Ovary (tissue), 10 donors: ENCODE measurements at places on chromosomes 7 and 10. TPM values are rescaled to one million over a fixed set of nuclear protein-coding genes. Genes with fewer than 3 reads are reported as not detected.

ATRNL1 gene
- total RNA-seq, result 91.0 TPM

FAM237B gene
- not detected for total RNA-seq

RBM17 gene
- total RNA-seq, result 74.8 TPM

DNA sequence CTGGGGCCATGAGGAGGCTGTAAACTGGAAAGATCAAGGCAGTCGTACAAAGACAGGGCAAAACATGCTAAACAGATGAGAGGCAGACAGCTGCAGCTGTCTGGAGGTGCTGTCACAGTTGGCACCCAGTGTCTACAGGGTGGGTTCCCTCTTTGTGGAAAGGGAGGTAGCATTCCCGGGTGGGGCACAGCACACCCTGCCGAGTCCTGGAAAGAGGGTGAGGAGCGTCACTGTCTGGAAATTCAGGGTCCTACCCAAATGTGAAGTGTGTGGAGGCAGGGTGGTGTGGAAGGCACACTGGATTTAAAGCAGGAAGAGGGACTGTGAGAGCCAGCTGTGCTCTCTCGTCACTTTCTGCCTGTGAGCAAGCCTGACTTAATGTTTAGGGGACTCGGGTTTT, 356.2 kb downstream of the SDK1 start:
- H3K27ac ChIP-seq, result no peak overlapping the region
- H3K27me3 ChIP-seq, result no peaks in the 10 kb centered on the region
- no peaks in the 10 kb centered on the region for H3K4me1 ChIP-seq
- no peaks in the 10 kb centered on the region for H3K36me3 ChIP-seq

DNA sequence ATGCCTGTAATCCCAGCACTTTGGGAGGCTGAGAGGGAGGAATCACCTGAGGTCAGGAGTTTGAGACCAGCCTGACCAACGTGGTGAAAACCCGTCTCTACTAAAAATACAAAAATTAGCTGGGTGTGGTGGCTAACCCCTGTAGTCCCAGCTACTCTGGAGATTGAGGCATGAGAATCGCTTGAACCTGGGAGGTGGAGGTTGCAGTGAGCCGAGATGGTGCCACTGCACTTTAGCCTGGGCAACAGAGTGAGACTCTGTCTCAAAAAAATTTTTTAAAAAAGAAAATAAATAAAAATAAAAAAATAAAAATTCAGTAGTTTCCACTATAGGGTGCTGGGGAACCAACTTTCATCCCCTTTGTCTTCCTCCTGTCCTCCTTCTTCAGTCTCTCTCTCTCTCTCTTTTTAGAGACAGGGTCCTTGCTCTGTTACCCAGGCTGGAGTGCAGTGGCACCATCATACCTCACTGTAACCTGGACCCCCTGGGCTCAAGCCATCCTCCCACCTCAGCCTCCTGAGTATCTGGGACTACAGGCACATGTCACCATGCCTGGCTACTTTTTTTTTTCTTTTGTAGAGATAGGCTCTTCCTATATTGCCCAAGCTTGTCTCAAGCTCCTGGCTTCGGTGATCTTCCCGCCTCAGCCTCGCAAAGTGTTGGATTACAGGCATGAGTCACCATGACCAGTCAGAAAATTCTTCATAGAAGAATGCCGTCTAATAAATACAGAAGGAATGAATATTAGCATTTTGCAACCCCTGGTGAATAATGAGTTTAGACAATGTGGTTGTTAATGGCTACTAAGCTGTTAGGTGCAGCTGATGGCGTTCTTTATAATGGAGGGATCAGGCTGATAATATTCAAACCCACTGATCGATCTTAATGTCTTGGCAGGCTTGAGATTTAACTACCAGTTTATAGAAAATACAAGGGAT, 20.6 kb downstream of the RBM20 start:
- no peaks in the 10 kb centered on the region for H3K4me1 ChIP-seq
- H3K36me3 ChIP-seq, result no peaks in the 10 kb centered on the region
- no peak for DNase-seq
- no peak overlapping the region for H3K4me3 ChIP-seq
- no peak overlapping the region for H3K27ac ChIP-seq

GRCh38 chr10:36188461-36188860, 546.4 kb upstream of the FZD8 start:
- H3K27ac ChIP-seq, result no peak overlapping the region
- H3K27me3 ChIP-seq, result no peaks in the 10 kb centered on the region
- no peak overlapping the region for H3K4me3 ChIP-seq
- H3K4me1 ChIP-seq, result no peaks in the 10 kb centered on the region
- DNase-seq, result no peak
- no peaks in the 10 kb centered on the region for H3K36me3 ChIP-seq
